ENCODE measurements at places on chromosomes 5 and 9. TPM values are rescaled to one million over a fixed set of nuclear protein-coding genes. Genes with fewer than 3 reads are reported as not detected.

FTMT gene
- total RNA-seq, result not detected

PIP5KL1 gene
- total RNA-seq, result 0.97 TPM

HMMR gene
- 35.9 TPM for total RNA-seq

PCDHA3 gene
- total RNA-seq, result under 0.01 TPM

PLAC8L1 gene
- not detected for total RNA-seq

PDE4D gene
- 40.8 TPM for total RNA-seq

SMC2 gene
- 17.2 TPM for total RNA-seq

FOXD4 gene
- total RNA-seq, result 0.25 TPM

COQ4 gene
- 16.2 TPM for total RNA-seq

TXNDC8 gene
- not detected for total RNA-seq

LCN15 gene
- not detected for total RNA-seq

SARDH gene
- total RNA-seq, result 0.19 TPM

USP20 gene
- 5.5 TPM for total RNA-seq

Measured in bladder microvascular endothelial cell (primary cell).